Stimulated activated CD4-positive, alpha-beta T cell treated with anti-CD3 and anti-CD28 coated beads, Interleukin-15, amount 100 ng/mL, for 24 hours (primary cell): ENCODE measurements at places on chromosomes 4 and X.

DNA sequence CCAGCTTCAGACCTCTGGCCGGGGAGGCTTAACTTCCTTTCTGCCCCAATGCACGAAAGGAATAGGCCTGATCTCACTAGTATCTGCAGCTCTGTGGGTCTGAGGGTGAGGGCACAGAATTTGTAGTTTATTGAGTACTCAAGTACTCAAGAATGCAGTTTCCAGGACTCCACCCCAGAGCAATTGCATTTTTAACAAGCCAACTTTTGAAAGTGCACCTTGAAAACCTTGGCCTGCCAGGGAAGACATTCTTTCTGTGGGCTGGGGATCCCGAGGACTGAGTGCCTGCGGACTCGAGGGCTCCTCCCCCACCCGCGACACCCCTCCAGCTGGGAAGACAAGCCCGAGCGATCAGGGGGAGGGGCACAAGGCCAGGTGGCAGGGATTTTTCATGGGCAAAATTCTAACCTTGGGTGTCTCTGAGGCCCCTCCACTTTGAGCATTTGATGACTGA is 22.4 kb downstream of the RS1 start:
- DNase-seq: no peak

DNA sequence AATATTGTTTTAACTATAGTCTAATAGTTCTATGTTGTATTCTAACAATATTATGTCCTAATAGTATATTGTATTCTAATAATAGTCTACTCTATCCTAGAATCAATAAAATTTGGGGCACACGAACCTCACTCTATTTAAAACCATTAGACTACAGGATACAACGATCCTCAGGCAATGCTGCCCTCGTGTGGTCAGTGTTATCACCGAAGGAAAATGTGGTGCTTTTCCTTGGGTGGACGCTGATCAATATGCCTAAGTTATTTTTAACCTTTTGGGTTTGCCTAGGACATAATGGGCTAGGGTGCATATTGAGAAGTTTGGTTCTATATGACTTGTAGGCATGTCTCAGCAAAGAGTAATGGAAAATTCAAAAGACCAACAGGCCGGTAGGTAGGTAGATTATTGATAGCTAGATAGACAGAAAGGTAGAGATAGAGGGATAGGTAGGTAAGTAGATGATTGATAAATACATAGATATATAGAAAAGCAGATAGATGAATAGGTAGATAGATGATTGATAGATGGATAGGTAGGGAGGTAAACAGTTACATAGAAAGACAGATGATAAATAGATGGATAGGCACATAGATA is 75.1 kb downstream of the PRKX start:
- DNase-seq: peak; percentile 52

GRCh38 chrX:44927398-44927797 is 54.4 kb downstream of the KDM6A start:
- no peak for DNase-seq

DNA sequence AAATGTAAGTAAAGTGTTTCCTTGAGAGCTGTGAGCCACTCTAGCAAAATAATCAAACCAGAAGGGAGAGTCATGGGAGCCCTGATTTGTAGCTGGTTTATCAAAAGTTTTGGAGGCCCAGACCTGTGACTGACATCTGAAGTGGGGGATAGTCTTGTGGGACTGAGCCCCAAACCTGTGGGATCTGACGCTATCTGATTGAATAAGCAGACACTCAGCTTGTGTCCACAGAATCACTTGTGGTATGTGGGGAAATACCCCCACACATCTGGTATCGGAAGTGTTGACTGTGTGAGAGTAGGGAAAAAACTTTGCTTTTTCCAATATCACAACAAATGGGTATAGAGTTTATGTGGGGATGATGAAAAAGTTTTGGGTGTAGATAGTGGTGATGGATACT is 35.4 kb downstream of the FUNDC1 start:
- DNase-seq: peak; percentile 39

DNA sequence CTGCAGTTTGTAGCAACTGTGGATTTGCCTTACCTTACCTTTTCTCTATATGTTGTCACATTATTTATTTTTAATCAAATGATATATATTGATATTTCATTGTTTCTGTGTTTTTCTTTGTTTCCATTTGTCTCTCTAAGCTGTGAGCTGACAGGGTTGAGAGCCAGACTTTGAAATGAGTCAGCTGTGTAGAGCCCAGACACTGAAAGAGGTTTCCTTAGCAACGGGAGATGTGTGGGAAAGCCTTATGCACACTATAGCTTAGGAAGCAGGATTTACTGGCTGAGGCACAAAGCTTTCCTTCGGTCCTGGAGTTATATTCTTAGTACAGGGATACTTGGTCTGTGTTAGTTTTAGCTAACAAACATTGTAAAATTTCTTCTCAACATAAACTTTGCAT is 192.2 kb downstream of the FGF13 start:
- no peak for DNase-seq

DNA sequence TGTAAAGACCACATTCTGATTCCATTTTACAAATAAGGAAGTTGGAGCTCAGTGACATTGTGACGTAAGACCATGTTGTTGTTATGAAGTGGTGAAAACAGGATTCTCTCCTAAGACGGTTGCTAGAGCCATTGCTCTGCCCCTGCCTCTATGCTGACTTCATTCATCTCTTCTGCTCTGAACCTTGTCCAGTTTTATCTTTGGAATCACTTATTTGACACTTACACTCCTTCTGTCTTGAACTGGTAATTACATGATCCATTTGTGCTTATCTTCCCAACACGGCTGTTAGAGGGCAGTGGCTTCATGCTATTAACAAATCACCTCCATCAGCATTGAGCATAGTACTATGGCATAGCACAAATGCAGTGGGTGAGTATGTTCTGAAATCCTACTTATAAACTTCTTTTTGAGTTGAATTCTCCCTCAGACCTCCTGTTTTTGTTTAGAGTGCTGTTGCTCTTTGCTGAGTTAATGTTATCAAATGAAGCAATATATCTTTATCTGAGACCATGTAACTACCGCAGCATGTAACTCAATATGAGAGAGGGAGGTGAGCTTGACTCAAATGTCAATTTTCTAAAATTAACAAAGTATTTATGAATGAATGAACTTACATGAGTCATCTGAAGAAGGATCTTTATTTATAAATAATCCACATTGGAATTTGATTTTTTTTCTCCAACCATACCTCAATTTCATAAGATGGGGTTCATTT is 177.8 kb downstream of the RASL11B start:
- DNase-seq: no peak

- DNase-seq: no peak
These were observed 173.7 kb downstream of the AASDH start for GRCh38 chr4:56213543-56213942.

- DNase-seq: no peak
These were observed 424.0 kb upstream of the NDST4 start for GRCh38 chr4:115537387-115537786.

- DNase-seq: no peak
These were observed 22.1 kb upstream of the TRIM60 start for GRCh38 chr4:165009493-165010227.

GRCh38 chr4:173998471-173999144 is 284.9 kb downstream of the FBXO8 start:
- DNase-seq: no peak

GRCh38 chr4:48329193-48329592 is 12.1 kb upstream of the SLAIN2 start:
- DNase-seq: no peak

DNA sequence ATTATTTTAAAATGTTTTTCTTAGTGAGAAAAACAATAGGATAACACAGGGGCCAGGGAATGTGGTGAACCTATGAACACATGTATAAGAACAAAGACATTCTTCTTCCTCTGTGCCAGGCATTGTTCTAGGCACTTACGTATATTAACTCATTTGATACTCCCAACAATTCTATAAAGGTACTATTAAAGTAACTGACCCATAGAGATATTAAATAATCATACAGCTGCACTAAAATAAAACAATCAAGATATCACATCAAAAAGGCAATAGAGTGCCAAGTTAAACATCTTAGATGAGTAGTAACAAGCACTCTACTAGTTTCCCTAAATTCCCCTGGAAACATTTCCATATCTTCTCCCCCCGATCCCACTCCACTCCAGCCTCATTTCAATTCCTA is 33.4 kb downstream of the SLC39A8 start:
- DNase-seq: no peak

GRCh38 chrX:40152741-40153344 is 55.1 kb upstream of the BCOR start:
- DNase-seq: no peak
